ENCODE measurements at places on chromosomes 2 and 18. TPM values are rescaled to one million over a fixed set of nuclear protein-coding genes. Genes with fewer than 3 reads are reported as not detected.

GRCh38 chr2:235021752-235022151 lies 69.9 kb downstream of the SH3BP4 start:
- peak; percentile 95 for DNase-seq

GRCh38 chr2:62895632-62896009 lies 155.0 kb upstream of the OTX1 start:
- DNase-seq, result peak; percentile 80

DNA sequence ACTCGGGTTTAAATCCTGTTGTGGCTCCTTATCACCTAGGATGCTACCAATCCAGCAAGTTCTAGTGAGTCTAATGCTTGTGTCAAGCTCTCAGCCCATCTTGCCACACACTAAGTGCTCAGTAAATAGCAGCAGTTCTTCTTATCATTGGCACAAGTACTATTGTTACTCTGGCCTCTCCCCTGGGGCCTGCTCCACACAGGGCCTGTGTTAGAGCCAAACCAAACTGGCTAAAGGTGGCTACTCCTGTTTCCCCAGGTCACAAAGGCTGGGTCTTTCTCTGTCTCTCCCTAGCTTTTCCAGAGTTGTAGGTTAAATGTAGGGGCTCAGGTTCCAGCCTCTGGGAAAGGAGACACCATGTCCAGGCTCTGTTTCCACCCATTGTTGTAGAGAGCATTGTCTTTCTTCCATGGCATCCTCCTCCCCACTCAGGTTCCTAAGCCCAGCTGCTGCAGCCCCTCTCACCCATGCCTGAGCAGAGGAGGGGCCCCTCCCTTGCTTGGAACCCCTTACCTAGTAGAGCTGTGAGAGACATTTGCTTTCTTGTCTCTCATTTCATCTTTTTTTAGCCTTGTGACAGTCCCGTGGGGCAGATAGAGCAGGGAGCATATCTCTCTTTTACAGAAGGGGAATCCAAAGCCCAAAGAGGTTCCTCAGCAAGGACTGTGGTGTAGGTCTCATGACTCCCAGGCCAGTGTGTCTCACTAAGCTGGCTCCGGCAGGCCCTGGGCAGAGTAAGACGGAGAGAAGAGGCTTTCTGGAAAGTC lies 56.4 kb upstream of the OTOF start:
- no peak for DNase-seq

GRCh38 chr2:112644933-112645309 lies 818 bp upstream of the SLC20A1 start:
- peak; percentile 50 for DNase-seq

GRCh38 chr2:137302957-137303356 lies 537.6 kb downstream of the THSD7B start:
- DNase-seq, result no peak

DNA sequence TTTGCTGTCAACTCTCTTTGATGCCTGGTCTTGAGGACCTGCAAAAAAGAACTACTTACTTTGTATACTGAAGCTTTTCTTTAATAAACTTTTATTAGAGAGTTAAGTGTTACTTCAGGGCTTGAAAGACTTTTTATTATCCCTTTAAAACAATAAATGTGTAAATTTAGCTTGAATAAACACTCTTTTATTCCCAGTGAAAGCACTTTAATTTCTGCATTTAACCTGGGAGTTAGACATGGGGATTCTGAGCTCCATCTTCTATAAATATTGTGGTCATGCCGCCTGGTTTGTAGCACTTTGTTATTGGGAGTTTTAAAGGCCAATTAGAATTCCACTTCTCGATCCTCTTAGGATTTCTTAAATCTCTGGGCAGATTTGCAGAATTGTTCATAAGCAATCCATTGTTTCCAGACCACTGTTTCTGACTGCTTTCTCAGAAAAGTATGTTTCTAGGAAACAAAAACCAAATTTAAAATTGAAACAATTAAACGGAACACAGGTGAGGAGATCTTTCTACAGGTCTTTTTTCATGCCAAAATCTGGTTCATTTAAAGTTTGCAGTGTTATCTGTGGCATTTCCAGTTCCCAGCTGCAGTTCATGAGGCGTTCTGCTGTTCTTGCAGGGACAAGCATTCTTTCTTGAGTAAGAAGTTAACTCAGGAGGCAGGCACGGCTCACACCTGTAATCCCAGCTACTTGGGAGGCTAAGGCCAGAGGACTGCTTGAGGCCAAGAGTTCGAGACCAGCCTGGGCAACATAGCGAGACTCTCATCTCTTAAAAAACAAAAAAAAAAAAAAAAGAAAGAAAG lies 18.1 kb upstream of the E2F6 start:
- no peak for DNase-seq

DNA sequence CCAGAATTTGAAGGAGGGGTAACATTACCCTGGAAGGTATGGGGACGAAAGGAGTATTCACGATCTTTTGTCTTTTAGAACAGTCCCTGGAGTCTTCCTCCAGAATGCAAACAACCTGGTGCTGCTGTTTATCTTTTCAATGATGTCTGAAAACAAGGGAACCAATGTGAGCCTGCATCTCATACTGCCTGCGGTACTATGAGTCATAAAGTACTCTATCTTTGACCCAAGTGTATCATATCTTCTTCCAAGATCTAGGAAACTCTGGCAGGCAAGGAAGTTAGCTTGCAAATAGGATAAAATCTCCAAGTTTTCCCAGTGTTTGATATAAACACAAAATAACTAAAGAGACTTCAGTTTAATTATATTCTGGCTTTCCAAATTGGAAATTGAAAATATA lies 968.5 kb downstream of the LRP1B start:
- no peak for DNase-seq

The STRN gene
- total RNA-seq, result 26.2 TPM

DNA sequence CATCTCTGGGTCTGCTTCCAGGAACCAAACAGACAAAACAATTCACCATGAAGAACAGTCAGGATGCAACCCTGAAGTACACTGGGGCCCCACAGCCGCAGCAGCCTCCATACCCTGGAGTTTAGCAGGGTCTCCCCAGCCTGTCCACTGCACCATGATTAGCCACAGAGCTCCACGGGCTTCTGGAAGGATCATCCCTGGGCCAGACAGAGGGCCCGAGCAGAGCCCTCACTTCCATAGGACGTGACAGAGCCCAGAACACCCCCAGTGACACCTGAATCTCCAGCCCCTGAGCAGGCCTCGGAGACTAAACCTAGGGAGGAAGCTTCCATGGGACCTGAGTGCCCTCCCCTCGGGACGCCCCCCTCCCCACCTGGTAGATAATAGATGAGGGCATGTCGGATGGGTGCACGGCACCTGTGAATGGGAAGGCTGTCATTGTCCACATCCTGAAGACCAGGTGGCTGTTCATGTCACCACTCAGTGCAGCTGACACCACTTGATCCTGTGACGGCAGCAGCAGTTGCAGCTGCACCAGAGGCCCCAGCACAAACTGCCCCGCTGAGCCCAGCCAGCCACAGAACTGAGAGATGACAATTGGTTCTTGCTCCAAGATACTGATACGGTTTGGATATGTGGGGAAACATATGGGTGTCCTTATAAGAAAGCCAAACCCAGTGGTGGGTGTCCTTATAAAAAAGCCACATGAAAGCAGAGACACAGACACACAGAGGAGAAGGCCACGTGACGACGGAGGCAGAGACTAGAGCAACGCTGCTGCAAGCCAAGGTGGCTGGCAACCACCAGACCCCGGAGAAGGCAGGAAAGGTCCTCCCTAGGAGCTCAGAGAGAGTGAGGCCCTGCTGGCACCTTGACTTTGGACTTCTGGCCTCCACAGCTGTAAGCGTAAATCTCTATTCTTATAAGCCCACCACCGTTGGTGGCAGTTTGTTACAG lies 23.2 kb downstream of the KIF1A start:
- DNase-seq, result no peak

DNA sequence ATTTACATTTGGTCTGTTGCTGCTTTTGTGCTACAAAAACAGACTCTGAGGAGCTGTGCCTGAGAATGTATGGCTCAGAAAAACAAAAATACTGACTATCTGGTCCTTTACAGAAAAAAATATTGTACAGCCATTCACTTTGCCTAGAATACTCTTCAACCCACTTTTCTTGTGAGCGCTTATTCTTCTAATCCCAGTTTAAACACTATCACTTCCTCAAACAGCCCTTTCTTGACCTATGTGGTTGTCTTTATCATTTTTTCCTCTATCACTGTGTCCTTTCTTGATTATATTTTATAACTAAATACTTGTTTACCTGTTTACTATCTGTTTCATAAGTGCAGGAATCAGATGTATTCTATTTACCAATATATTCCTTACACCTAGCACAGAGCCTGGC lies 33.5 kb downstream of the CUL3 start:
- no peak for DNase-seq

- DNase-seq, result no peak
Measured at GRCh38 chr2:74983631-74984392, 25.4 kb downstream of the POLE4 start.

DNA sequence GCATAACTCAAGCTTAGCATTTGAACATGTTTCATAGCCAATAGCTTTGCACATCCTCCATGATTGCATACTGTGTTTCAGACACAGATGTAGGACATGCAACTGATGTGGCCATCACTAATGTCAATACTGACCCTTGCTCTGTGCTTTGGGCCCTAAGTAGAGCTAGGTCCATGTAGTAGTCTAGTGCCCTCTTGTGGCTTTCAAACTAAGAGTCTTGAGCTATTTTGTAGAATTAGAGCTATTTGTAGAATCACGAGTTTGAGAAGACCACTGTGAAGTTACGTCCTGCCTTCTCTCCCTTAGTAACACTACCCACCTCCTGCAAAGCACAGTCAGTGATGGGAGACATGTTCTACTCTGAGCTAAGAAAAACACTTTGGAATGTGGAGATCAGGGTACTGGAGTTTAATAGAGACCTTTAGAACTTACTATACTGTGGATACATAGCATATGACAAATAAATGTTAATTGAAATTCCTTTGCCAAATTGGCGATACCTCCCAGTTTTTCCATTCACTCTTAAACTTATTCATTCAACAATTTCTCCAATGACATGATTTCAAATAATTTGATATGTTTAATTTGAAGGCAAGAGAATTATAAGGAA lies 306.5 kb upstream of the TNP1 start:
- DNase-seq, result peak; percentile 64

The KCNF1 gene
- not detected for total RNA-seq

- DNase-seq, result no peak
Measured at GRCh38 chr2:231009236-231009919, 13.5 kb downstream of the SPATA3 start.

The SLC9A2 gene
- total RNA-seq, result under 0.01 TPM

Data from bronchial epithelial cell (primary cell).